ENCODE measurements at places on chromosomes 1 and 21.

- no peak for DNase-seq
Observed at GRCh38 chr1:226894826-226895225, 24.4 kb downstream of the PSEN2 start.

- DNase-seq = no peak
Observed at GRCh38 chr21:44949161-44949778, 9.4 kb downstream of the SLX9 start.

DNA sequence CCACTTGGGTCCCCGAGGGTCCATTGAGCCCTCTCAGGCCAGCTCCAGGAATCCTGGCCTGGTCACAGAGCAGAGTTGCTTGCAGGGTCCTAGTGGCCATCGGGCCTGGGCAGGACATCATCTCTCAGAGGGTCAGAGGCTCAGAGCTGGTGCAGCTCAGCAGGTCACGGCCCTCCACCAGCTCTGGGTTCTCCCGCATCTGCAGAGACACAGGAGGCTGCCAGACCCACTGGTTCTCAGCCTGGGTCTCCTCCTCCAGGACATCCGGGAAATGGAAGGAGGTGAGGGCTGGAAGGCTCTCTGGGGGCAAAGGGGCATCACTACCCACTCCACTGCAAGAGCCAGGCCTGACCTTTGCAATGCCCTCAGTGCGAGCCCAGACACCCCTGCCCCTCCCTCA is 6.5 kb downstream of the TMEM54 start:
- no peak for DNase-seq

DNA sequence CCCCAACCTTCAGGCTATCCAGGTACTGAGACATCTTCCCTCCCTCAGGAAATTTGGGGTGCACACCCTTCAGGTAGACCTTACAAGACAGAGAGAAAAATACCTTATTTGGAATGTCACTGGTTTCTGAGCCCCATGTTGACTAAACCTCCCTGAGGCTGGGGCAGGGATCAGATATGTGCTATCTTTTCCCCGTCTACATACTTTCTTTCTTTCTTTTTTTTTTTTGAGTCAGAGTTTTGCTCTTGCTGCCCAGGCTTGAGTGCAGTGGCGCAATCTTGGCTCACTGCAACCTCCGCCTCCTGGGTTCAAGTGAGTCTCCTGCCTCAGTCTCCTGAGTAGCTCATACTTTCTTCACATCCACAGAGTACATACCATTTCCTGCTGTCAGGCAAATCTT is 1.6 kb downstream of the CYB5R1 start:
- DNase-seq = no peak

DNA sequence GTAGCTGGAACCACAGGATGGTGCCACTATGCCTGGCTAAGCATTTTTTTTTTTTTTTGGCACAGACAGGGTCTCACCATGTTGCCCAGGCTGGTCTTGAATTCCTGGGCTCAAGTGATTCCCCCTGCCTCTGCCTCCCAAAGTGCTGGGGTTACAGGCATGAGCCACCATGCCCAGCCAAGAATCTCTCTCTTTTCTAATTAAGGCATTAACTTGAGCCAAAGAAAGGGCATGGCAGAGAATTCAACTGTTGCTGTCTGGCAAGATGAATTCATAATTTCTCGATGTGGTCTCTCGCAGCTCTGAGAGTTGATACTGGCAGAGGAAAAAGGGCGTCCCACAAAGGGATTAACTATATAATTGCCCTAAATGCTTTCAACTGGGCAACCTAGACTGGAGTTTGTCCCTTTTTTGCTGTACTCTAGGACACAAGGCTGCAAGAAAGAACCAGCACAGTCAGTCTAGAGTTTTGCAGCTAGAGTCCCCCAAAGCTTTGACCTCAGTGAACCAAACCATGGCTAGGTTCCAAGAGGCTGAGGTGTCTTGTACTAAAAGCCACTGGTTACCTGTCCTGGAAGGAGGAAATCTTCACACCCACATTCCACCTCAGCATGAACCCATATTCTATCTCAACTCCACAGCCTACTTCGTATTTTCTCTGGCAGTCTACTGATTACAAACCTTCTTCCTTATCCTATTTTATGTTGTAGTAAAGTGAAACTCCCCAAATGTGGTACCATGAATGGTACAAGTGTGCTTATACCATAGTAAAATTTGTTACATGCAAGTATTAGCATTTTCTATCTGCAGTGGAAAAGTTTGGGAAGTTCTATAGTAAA is 51.2 kb downstream of the OPTC start:
- no peak for DNase-seq

GRCh38 chr1:10761503-10762152 is 34.8 kb downstream of the CASZ1 start:
- DNase-seq = no peak

DNA sequence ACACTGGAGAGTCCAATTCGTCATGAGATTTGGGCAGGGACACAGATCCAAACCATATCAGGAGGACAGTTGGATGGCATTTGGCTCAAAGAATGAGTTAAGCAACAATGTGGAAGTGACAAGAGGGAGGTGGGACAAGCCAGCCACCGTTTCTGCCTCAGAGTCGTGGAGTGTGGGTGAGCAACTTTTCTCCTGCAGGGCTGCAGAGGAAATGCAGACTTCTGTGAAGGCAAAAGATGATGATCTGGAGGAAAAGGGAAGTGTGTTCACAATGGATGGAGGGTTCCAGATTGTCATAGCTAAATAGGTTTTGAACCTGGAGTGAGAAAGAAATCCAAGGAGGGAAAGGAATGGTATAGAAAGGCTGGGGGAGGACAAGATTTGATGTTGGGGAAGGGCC is 16.4 kb upstream of the KANK4 start:
- no peak for DNase-seq

GRCh38 chr21:42194863-42195262 is 24.1 kb upstream of the ABCG1 start:
- no peak for DNase-seq

DNA sequence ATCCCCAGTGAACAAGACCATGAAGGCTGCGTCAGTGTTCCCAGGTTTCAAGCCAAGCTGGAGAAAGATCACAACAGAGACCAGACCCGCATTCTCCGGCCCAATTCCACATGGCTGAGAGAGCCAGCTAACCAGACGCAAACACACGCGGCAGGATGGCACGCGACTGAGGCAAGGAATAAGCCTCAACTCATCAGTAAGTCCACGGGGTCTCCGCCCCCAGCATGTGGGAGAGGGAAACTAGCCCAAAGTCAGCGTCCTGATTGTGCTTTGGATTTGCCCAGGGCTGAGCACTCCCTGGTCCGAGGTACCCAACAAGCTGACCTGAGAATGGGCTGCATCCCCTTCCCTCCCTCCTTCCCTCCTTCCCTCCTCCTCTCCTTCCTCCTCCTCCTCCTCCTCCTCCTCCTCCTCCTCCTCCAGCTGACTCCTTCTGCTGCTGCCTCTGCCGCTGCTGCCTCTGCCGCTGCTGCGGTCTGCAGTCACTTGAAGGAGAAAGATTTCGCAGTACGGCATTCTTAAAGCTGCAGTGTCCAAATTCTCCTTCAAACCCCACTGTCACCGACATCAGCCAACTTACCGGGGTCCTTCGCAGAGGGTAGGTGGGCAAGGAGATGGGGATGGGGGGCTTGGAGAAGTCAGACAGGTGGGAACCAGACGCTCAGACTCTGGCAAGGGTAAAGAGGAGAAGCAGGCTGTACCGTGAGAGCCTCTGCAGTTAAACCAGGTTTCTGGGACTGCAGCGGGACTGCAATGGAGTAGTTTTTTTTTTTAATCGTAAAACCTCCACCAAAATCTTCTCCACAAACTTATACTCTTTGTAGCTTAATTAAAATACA is 33.0 kb upstream of the H6PD start:
- no peak for DNase-seq

- peak; percentile 28 for DNase-seq
Observed at GRCh38 chr1:229781453-229781852, 155.4 kb downstream of the URB2 start.
